ENCODE measurements at places on chromosomes 2 and 18.
A peak's percentile ranks its signal among the peaks of the same experiment; 100 is the strongest.

GRCh38 chr2:140842110-140842509 lies 1288.7 kb downstream of the LRP1B start:
- DNase-seq: no peak

DNA sequence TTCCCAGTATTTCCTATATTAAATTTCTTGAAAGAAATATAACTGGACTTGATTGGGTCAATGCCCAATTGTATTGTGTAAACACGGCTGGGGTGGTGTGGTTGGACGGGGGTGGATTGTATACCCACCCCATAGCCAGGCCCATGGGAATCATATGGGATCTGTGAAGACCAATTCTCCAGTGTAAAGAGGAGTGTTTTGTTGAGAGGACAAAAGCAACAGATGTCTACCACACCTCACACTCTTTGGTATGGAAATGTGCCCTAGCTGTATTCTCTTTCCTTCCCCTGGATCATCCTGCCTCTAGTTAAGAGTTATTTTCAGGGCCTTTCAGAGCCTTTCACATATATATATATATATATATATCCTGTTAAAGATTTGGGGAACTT lies 57.5 kb upstream of the TGIF1 start:
- DNase-seq: no peak

DNA sequence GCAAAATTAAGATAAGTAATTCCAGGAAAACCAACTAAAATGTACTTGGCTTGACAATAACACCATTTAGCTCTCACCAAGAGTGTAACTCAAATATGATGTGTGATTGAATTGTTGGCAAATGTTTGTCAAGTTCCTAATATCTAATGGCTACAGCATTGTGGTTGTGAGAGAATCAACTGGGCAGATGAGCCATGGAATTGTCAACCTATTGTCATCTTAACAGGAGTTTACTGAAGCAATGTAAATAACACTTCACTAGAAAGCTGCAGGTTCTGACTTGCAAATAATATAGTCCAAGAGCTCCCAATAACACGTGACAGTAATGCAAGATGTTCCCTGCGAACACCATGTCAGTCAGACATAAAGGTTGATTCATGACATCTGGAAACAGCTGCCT lies 495.2 kb upstream of the MEIS1 start:
- no peak for DNase-seq

- peak; percentile 72 for DNase-seq
Observed at GRCh38 chr2:190649035-190649797, at the start of gene NAB1. Gene NAB1, plus strand, starts transcription at chr2:190649083. Its CDS starts 10,094 bp downstream, at chr2:190659177.

DNA sequence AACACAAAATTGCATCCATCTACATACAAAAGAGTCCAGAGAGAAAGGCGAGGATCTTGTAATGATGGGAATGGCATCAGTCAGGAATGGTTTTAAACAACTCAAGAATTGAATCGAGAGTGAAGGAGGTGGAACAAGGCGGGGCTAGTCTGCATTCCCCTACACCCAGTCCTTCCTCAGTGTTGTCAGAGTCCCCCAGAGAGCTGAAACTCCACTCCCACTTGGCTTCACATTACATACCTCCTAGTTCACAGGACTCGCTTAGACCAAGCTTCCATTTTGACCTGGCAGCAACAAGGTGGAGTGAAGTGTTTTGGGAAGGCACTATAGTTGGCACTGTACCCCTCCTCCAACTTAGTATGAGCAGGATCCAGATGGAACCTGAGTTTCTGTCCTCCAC lies 1273.5 kb upstream of the CRIM1 start:
- DNase-seq: no peak

DNA sequence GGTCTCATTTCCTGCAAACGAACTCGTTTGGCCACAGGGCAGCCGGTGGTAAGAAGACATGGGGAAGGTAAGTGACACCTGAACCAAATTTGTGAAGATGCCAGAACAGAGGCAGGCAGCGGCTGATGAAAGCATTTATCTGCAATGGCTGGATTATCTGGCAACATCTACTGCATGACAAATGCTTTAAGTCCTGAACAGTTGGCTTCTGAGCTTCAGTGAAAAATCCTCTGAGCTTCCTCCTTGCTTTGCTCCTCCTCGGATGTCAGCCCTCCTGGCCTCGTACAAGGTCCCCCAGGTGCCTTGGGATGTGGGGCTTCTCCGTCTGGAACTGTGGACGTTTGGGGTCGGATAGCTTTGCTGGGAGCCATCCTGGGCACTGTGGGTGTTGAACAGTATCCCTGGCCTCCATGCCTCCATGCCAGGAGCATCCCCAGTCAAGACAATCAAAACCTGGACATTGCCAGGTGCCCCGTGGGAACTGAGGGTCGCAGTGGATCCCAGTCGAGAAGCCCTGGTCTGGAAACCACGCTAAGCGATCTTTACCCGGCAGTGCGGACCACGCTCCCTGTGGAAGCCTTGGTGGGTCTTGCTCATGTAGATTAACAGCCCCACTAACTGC lies 49.3 kb downstream of the KCNG2 start:
- no peak for DNase-seq

DNA sequence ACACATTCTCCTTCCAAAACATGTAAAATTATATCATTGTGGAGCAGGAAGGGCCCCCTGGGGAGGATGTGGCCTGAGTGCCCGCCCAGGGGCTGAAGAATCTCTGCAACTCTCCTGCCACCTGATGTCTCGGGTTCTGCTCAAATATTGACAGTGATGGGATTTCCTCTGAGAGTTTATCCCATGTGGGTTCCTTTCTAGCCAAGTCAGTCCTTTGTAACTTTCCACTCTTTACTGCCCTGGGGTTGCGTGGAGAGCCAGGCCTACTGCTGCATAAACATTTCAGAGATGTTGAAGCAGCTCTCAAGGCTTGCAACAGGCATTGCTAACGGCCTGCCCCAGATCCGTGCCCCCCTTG lies 4.0 kb upstream of the RAB17 start:
- no peak for DNase-seq

GRCh38 chr2:39731546-39731945 lies 47.5 kb downstream of the THUMPD2 start:
- DNase-seq: no peak

GRCh38 chr2:65436824-65437221 lies 4.4 kb upstream of the SPRED2 start:
- peak; percentile 26 for DNase-seq

DNA sequence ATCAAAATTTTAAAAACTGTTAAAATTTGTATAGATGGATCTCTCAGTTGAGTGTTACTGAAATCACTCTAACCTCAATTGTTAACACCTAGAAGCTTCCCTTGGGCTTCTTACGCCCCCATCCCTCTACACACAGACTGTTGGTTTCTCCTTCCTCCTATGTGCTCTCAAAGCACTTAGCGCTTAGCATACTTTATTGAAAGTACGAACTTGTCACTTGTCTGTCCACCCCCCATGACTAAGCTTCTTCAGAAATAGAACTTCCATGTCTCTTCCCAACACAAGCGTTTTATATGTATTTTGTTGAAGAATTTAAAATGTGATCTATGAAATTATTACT lies 441 bp downstream of the MPHOSPH10 start:
- no peak for DNase-seq

GRCh38 chr2:234996069-234996940 lies 44.5 kb downstream of the SH3BP4 start:
- no peak for DNase-seq

- no peak for DNase-seq
Observed at GRCh38 chr18:48203961-48204666, 205.1 kb downstream of the ZBTB7C start.

DNA sequence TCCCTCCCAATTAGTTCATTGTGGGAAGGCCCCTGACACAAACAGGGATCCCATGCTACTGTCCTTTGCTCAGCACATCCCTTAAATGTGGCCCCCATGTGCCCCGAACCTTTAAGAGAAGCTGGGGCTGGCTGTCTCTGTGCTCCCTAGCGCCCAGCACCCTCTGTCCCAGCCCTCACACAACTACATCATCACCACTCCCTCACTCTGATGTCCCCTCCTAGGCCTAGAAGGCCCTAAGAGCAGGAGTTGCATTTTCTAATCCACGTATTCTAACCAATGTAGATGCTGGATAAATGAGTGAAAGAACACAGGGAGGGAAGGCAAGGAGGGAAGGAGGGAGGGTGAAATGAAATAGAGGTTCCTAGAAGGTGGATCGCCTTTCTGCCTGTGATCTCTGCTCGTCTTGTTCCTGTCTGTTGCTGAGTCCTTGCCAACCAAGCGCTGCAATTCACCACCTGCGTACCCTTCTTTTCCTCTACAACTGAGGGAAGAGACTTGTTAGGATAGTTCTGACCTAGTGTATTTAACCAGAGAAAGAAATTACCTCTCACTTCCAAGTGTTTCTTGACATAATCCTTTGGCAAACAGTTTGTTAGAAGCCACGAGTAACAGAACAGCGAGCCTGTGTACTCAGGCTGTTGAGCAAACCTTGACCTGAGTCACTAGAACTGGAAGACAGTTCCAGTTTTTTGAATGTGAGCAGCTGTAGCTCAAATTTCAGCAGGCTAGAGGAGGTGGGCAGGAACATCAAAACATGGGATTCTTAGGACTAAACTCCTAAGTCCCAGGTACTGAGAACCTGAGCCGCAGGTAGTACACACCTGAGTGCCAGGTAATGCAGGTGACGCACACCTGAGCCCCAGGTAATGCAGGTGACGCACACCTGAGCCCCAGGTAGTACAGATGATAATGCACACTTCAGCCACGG lies 181.5 kb upstream of the ID2 start:
- DNase-seq: no peak

GRCh38 chr18:59659508-59660170 lies 37.6 kb downstream of the CCBE1 start:
- DNase-seq: no peak
